NCI-H1092 (cell line): ENCODE measurements at places on chromosomes 4 and X.

DNA sequence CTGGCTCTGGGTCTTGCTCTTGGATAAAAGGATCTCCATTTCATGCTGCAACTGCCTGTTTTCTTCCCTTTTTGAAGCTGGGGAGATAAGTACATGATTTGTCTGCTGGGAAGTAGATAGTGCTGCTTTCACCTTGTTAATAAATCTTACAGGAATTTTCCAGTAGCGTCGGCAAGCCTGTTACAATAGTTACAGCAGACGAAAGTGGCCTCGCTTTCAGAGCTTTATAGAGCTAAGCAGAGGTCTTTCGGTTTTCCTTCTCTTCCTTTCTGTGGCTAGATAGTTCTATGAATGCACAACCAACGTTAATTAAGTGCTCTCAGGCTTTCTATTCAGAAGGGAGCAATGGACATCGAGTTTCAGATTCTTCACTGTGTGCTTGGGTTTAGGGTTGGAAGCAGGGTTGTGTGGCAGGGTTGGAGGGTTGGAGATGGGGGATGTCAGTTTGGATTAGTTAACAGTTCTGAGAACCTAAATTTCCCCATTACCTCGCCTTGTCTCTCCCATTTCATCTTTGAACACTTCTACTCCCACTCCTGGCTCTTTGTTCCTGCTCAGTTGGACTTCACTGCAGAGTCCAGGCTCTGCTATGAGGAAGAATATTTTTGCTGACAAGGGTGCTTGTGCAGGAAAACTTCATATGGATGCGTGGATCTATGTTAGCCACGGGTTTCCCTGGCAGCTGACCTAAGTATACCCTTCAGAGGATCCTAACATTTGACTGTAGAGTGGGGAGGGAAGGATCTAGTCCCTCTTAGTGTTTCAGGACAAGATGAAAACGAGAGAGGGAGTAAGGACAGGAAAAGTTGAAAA lies 237.9 kb downstream of the ARHGAP10 start:
- DNase-seq: no peak

DNA sequence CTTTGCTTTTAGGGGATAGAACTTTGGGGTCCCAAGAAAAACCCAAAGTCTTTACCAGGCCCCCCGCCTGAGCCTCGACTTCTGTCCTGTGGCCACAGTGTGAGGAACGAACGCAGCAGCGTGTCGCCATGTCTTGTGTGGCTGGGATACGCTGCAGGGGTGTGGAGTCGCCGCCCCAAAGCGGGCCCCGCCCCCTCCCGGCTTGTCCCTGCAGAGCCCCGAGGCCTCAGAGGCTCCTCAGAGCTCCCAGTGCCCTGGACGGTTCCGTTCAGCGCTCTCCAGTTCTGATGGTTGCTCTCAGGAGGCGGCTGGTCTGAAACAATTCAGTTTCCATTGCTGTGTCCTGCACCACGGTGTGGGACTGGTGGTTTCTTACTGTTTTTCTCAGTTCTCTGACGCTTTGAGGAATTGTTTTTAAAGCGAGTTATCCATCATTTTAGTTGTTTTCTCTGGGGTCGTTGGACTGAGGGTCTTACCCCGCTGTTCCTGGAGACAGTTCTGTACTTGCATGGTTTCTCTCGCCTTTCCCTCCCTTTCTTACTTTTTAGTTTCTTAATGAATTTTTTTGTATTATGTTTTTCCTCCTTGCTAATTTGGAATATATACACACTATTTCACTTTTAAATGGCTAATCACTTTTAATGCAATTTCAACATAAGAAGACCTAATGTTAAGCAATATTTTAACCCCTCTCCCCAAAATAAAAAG lies 1.6 kb upstream of the IDUA start:
- no peak for DNase-seq

DNA sequence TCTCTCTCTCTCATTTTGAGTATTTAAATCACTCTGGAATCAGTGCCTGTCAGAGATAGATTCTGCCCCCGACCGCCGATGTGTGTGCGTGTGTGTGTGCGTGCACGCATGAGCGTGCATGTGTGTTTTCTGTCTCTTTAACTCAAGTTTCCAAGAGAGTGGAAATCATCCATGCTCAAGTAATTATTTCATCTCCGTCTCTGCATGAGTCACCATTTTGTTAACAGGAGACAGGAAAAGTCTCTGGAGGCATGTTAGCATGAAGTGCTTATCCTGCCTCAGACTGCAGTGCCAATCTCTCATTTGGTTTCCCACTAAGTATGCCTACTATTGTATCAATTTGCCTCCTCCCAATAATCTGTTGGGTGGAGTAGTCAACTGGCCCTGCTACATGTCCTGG lies 182.9 kb upstream of the NHS start:
- no peak for DNase-seq

GRCh38 chr4:152118819-152119553 lies 358.2 kb upstream of the GATB start:
- no peak for DNase-seq

- DNase-seq: no peak
Observed at GRCh38 chr4:41323706-41324105, 67.0 kb downstream of the UCHL1 start.

DNA sequence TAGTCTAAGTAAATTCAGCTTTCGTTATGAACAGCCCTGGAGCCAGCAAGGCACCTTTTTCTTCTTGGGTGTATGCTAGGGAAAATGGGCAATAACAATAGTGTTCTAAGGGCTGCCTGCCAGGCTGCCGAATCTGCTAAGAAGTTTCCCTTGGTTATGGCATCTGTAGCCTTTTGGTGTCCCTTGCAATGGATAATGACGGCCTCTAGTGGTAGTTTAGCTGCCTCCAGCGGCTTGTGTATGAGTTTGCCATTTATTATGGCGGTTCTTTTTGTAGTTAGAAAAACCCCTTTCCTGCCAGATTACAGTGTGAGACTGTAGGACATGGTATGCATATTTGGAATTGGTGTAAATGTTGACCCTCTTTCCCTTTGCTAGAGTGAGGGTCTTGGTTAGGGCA lies 78.9 kb upstream of the SPIN4 start:
- no peak for DNase-seq

DNA sequence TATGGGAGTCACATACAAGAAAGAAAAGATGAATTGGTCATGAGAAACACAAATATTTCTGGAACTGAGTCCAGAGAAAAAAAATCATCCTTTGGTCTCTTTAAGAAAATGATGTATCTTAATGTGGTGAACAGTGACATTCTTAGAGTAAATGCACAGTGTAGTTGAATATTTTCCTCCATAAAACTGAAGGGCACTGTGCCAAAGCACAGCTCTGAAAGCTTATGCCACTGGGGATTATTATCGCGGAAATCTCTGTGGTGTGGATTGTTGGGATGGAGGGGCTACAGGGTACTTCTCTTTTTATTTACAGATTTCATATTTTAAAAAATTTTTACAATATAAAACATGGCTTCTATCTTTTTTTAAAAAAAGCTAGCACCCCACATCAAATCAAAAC lies 908.1 kb downstream of the CCSER1 start:
- no peak for DNase-seq

DNA sequence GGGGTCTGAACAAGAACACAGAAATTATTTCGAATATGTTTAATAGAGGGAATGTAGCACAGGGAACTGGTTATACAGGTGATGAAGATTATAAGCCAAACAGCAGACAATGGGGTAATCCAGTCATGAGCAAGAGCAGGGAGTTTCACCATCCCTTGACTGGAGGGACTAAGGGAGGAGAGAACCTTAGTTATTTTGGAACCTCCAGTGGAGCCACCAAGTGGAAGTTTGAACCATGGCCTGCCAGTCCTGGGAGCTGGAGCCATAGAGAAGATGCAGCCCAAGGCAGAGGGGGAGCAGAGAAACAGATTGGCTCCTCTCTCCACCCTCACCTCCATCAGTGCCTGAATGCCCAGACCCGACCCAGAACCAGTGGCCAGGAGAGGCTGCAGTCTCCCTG lies 264.6 kb upstream of the RASGEF1B start:
- no peak for DNase-seq

- DNase-seq: no peak
Observed at GRCh38 chrX:131262200-131262599, 26.9 kb downstream of the IGSF1 start.

DNA sequence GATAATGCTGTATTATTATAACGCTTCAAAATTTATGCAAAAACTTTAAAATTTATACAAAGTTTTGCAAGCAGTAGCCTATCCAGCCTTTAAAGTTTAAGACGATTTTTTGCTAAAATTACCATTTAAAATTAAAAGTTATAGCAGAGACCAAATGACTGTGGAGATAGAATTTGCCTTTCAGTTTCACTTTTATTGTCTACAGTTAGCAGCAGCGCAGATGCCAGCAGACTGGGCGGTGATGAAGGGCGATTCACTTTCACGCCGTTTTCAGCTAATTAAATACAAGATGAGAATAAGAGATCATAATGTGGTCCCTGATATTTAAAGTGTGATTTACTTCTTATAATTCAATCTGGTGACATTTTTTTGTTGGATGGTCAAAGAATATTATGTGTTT lies 1381.5 kb upstream of the ADGRL3 start:
- no peak for DNase-seq

DNA sequence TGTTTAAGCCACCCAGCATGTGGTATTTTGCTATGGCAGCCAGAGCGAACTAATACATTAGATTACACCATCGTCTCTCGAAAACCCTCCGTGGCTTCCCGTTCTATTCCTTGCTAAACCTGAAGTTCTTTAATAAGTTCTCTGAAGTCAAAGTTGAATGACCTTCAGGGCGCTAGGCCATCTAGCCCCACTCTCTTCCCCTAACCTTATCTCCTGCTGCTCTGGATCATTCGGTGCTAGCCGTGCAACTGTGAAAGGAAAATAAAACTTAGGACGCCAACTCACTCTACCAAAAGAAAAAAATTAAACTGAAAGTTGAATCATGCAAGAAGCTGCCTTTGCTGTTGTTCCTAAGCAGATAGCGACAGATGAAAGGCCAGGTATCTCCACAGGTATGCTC lies 40.0 kb downstream of the CHRNA9 start:
- no peak for DNase-seq

GRCh38 chr4:106809076-106809475 lies 227.0 kb downstream of the DKK2 start:
- no peak for DNase-seq

DNA sequence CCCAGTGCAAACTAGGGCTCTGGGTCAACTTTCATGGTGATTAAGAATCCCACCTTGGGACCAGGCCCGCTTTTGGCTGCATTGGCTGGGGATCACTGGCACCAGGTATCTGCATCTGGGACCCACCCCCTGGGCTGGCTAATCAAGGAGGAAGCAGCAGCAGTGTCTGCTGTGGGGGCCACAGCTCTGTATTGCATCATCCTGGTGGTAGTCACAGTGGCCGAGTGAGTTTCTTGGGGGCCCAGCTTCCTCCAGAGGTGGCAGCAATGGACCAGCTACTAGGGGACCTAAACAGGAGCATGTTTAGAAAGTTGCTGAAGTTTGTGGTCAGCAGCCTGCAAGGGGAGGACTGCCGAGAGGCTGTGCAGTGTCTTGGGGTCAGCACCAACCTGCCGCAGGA lies 15.7 kb downstream of the LNX1 start:
- no peak for DNase-seq

- DNase-seq: peak; percentile 4
Observed at GRCh38 chr4:173420324-173420752, 21.4 kb upstream of the SCRG1 start.

GRCh38 chrX:42955349-42955748 lies 177.4 kb upstream of the PPP1R2C start:
- no peak for DNase-seq

DNA sequence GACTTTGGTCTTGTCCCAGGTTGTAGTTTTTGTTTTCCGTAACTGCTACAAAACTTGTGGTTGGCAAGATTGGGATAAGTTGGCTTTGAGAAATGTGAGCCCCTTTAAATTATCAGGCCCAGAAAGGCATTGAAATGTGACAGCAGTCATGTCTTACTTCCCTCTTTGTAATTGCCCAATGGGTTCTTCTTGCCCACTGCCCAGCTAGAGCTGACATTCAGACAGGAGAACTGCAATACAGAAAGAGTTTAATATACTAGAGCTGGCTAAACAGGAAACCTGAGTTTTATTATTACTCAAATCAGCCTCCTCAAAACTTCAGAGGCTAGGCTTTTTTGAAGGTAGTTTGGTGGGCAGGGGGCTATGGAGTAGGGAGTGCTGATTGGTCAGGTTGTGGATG lies 288.3 kb downstream of the ZNF674 start:
- no peak for DNase-seq

- peak; percentile 30 for DNase-seq
Observed at GRCh38 chrX:45851434-45851991, 650.8 kb upstream of the DIPK2B start.
